Activated CD8-positive, alpha-beta memory T cell treated with anti-CD3 and anti-CD28 coated beads for 4 hours (primary cell): ENCODE measurements at places on chromosomes 3 and 15.

DNA sequence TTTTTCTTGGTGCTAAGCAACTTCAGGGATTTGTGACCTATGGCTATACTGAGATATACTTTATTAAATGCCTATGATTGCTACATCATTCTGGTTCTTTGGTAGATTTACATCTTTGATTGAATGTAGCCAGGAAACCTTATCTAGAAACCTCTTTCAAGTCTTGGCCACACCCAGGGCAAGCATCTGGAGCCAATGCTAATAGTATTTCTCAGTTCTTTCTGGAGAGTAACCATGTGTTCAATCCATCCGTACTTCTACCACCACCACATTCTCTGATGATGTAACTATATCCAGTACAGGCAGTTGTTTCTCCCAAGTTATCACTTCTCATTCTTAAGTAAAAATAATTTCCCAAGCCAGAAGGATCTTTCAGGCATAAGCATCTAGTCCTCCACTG lies 69.0 kb downstream of the NME9 start:
- no peak for DNase-seq

DNA sequence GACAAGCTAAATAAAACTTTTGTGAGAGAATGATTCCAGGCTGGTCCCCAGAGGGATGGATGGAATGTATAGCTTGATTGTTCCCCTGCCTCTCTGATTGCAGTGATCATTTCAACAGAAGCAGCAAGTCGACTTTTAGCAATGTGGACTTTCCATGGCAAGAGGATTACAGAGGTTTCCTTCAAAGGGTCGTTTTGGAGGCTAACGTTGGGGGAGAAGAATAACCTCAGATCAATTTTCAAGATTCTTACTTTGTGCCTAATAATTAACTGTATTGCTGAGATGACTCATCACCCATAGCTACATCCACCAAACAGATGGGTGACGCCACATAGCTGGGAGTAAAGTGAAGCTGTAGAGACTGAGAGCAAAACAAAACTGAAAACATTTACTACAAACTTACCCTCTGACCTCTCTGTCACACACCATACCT lies 79.9 kb downstream of the GTPBP8 start:
- DNase-seq: no peak

- no peak for DNase-seq
Observed at GRCh38 chr3:185421577-185422232, 58.8 kb downstream of the MAP3K13 start.

- DNase-seq: no peak
Observed at GRCh38 chr15:90701880-90702630, 15.1 kb upstream of the BLM start.
